IMR-90 (cell line): ENCODE measurements at places on chromosomes 7 and 10. TPM values are rescaled to one million over a fixed set of nuclear protein-coding genes. Genes with fewer than 3 reads are reported as not detected.

DNA sequence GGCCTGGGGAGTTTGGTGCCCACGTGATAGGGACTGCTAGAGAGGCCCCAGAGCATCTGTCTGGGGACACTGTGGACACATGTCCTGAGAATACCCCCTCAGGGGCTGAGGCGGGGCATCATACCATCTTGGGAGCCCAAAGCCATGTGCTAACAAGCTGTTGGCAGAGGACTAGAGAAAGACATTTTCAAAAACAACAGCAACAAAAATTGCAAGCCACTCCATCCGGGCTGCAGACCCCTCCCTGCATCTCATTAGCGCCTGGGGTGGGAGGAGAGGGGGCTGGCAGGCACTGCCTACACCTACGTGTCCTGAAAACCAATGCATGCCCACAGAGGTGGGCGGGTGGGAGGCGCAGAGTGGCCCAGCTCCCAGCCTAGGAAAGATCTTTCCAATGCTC lies 507.4 kb upstream of the PODXL start:
- H3K4me3 ChIP-seq: no peak overlapping the region
- no peak overlapping the region for H3K27ac ChIP-seq
- DNase-seq: no peak
- no peaks in the 10 kb centered on the region for H3K36me3 ChIP-seq

- H3K4me3 ChIP-seq: no peak overlapping the region
- H3K27me3 ChIP-seq: no peaks in the 10 kb centered on the region; the same call in 1 of the 2 replicates
- no peaks in the 10 kb centered on the region for H3K36me3 ChIP-seq
- H3K4me1 ChIP-seq: peaks cover 3% of the 10 kb centered on the region; the same call in 1 of the 2 replicates
Measured at GRCh38 chr10:52755297-52756062, 17.1 kb downstream of the MBL2 start.

- DNase-seq: no peak
- H3K27ac ChIP-seq: no peak overlapping the region
- H3K4me3 ChIP-seq: no peak overlapping the region
- peaks cover 12% of the 10 kb centered on the region for H3K36me3 ChIP-seq
Measured at GRCh38 chr7:73555411-73555982, 2.0 kb downstream of the BCL7B start.

DNA sequence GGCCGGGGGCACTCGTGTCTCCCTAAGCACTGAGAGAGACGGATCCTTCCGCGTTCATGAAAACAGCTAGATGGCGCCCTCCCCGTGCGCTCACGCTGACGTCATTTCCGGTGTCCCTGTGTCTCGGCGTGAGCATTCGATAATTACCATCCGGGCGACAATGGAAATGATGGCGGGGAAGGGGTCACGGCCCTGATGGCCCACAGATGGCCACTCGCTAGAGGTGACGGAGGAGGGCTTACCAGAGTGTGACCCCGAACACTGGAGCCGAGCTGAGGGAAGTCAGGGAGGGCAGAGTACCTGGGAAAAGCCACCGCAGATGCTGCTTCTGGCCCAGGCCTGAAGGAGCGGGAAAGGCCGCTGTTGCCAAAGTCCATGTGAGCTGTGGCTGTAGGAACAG lies 222.9 kb downstream of the TCERG1L start:
- no peaks in the 10 kb centered on the region for H3K27me3 ChIP-seq
- H3K36me3 ChIP-seq: no peaks in the 10 kb centered on the region
- no peak for DNase-seq
- no peak overlapping the region for H3K4me3 ChIP-seq
- H3K4me1 ChIP-seq: no peaks in the 10 kb centered on the region
- H3K27ac ChIP-seq: no peak overlapping the region

- H3K36me3 ChIP-seq: no peaks in the 10 kb centered on the region
- H3K4me3 ChIP-seq: no peak overlapping the region
- H3K27ac ChIP-seq: no peak overlapping the region
Measured at GRCh38 chr10:68871731-68872342, 29.3 kb upstream of the DDX50 start.

DNA sequence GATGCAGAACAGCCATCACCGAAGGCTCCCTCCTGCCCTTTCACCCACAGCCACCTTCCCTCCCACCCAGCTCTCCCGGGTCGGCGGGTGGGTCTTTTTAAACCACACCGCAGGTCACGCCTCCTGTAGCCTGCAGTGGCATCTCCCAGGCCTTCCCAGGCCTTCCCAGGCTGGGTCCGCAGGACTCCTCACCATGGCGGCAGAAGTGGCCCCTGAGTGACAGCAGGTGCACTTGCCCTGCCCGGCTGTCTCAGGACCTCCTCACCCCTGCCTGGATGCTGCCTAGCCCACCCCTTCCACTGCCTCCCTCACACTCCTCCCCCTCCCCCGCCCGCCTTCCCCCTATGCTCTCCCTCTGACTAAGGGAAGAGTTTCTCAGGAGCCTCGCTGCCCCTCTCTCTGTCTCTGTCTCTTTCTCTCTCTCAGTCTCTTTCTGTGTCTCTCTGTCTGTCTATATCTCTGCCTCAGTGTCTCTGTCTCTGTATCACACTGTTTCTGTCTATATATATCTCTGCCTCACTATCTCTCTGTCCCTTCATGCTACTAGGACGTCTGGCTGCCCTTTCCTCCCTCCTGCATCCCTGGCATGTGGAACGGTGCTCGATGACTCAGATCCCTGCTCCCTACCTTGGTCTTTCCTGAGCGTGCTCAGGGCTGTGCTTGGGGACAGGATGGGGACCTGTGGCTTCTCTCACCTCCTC lies 57.5 kb downstream of the GLRX3 start:
- H3K4me1 ChIP-seq: 0 out of 2 replicates have a peak, but pooled peaks cover 1% of the 10 kb centered on the region
- H3K36me3 ChIP-seq: no peaks in the 10 kb centered on the region
- H3K4me3 ChIP-seq: no peak overlapping the region
- H3K27ac ChIP-seq: no peak overlapping the region
- H3K27me3 ChIP-seq: no peaks in the 10 kb centered on the region

DNA sequence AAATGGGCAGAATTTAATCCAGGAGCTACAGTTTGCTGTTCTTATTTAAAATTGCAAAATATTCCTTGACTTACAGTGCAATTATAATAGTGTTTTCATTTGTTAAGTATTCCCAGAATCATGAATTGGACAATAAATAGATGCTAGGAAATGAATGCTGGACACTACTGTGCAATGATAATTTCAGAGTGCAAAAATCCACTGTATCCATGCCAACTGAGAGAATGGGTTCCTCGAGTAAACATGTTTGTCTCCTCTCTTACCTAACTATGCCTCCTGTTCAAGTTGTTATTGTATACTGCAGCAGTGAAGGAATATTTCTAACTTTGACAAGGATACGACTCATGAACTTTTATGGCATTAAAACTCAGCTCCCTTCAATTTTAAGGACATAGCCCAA lies 1396.3 kb downstream of the GATA3 start:
- no peaks in the 10 kb centered on the region for H3K4me1 ChIP-seq
- no peaks in the 10 kb centered on the region for H3K36me3 ChIP-seq
- H3K27ac ChIP-seq: no peak overlapping the region
- no peak overlapping the region for H3K4me3 ChIP-seq

GRCh38 chr10:114071178-114071577 lies 27.5 kb downstream of the ADRB1 start:
- H3K36me3 ChIP-seq: no peaks in the 10 kb centered on the region
- H3K27me3 ChIP-seq: peaks cover 6% of the 10 kb centered on the region; the same call in 1 of the 2 replicates
- no peaks in the 10 kb centered on the region for H3K4me1 ChIP-seq
- no peak overlapping the region for H3K4me3 ChIP-seq

GRCh38 chr10:86105181-86105580 lies 261.4 kb downstream of the GRID1 start:
- no peaks in the 10 kb centered on the region for H3K36me3 ChIP-seq
- no peaks in the 10 kb centered on the region for H3K27me3 ChIP-seq
- no peak overlapping the region for H3K4me3 ChIP-seq
- no peaks in the 10 kb centered on the region for H3K4me1 ChIP-seq
- no peak for DNase-seq

- no peaks in the 10 kb centered on the region for H3K27me3 ChIP-seq
Measured at GRCh38 chr7:15750727-15751126, 64.2 kb upstream of the MEOX2 start.

- no peak overlapping the region for H3K27ac ChIP-seq
- H3K4me3 ChIP-seq: no peak overlapping the region
- peaks cover 16% of the 10 kb centered on the region for H3K4me1 ChIP-seq
- H3K27me3 ChIP-seq: no peaks in the 10 kb centered on the region
Measured at GRCh38 chr7:44537442-44537841, 3.7 kb downstream of the NPC1L1 start.

Gene PLOD3
- 21.7 and 24.4 TPM in 2 replicates for total RNA-seq

GRCh38 chr10:129483430-129484010 lies 16.5 kb downstream of the MGMT start:
- no peak overlapping the region for H3K27ac ChIP-seq
- DNase-seq: no peak
- no peaks in the 10 kb centered on the region for H3K27me3 ChIP-seq
- H3K36me3 ChIP-seq: no peaks in the 10 kb centered on the region
- H3K4me3 ChIP-seq: no peak overlapping the region

Gene WDR37
- 12.7 and 16.4 TPM in 2 replicates for total RNA-seq

DNA sequence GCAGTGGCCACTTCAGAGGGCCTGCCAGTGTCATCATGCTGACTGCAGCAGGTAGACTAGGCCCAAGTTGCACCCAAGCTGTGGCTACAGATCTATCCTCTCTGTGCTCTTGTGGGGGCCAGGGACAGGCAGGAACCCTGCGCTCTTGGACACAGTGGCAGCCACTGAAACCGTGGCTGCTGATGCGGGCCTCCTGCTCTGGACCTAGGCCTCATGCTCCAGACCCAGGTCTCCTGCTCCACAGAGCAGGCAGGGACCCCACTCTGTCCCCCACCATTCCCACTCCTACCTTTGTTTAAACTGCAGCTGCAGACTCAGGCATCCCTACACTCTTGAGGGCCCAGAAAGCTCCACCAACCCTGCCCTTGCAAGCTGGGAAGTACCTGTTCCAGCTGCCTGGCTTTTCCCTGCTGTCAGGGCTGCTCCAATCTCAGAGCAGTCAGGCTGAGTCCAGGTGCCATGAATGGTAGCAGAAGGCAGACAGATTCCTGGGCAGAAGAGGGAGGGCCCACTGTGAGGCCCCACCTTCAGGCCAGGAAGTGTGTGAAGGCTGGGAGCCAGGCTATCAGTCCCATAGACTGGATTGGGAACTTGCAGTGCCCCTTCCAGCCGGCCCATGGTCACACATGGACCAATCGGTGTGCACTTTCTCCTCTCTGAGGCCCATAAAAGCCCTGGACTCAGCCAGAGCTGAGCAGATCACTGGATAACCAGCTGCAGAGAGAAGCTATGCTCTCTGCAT lies 634.0 kb upstream of the SEMA3D start:
- no peak for DNase-seq
- no peak overlapping the region for H3K4me3 ChIP-seq
- no peak overlapping the region for H3K27ac ChIP-seq
- H3K4me1 ChIP-seq: no peaks in the 10 kb centered on the region
- no peaks in the 10 kb centered on the region for H3K36me3 ChIP-seq
- H3K27me3 ChIP-seq: no peaks in the 10 kb centered on the region

DNA sequence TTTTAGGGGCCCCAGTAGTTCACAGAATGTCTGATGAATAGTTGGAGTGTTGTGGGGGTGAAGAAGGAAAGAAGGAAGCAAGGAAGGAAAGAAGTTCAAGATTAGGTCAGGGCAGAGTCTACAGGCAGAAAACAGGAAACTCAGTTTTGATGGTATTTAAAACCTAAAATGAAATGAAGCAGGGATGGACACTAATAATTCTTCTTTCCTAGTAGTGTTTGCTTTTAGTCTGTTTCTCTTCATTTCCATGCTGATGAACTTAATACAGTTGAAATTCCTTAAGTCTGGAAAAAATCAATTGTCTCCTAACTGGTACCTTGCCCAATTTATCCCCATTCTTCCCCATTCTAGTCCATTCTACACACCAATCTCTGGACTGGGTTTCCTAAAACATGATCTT lies 59.0 kb upstream of the GSAP start:
- H3K4me1 ChIP-seq: 0 out of 2 replicates have a peak, but pooled peaks cover 2% of the 10 kb centered on the region
- no peaks in the 10 kb centered on the region for H3K27me3 ChIP-seq
- no peak overlapping the region for H3K27ac ChIP-seq
- H3K4me3 ChIP-seq: no peak overlapping the region

- DNase-seq: no peak
- peak overlapping the region; percentile 2; the same call in 1 of the 2 replicates for H3K27ac ChIP-seq
- H3K4me1 ChIP-seq: peaks cover 28% of the 10 kb centered on the region
- no peak overlapping the region for H3K4me3 ChIP-seq
- H3K36me3 ChIP-seq: peaks cover 17% of the 10 kb centered on the region
Measured at GRCh38 chr7:134901389-134902020, 84.8 kb upstream of the AGBL3 start.

- H3K27me3 ChIP-seq: no peaks in the 10 kb centered on the region
- no peak overlapping the region for H3K27ac ChIP-seq
- H3K36me3 ChIP-seq: no peaks in the 10 kb centered on the region
- H3K4me1 ChIP-seq: peaks cover 6% of the 10 kb centered on the region
- DNase-seq: no peak
- H3K4me3 ChIP-seq: no peak overlapping the region
Measured at GRCh38 chr7:13067036-13067435, 379.6 kb downstream of the ARL4A start.

DNA sequence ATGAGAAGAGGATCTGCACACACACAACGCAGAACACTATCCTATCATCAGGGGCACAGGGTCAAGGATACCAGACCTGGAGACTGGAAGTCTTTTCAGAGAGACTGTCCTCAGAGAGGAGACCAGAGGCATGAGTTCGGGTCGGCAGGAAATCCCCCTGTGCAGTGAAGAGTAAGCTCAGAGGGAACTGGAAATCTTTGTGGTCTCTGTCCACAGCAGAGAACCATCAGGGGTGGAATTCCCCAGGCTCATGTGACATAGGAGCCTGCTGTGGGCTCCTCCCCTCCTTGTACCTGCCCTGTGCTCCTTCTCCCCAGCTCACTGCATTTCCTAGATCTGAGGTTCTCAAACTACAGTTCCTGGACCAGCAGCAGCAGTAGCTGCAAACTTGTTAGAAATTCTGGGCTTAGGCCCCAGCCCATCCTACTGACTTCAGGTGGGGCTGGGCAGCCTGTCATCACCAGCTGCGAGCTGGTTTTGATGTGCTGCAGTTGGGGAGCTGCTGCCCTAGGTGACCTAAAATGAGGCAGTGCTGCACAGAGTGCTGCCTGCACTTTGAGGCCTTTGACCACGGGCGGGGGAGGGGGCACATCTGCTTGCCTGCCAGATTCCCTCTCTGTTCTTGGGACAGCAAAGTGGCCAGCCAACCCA lies 2.4 kb downstream of the ZMIZ2 start:
- H3K4me1 ChIP-seq: peaks cover 27% of the 10 kb centered on the region
- DNase-seq: peak; percentile 52
- no peak overlapping the region for H3K27ac ChIP-seq
- H3K36me3 ChIP-seq: peaks cover 2% of the 10 kb centered on the region; the same call in 1 of the 2 replicates

DNA sequence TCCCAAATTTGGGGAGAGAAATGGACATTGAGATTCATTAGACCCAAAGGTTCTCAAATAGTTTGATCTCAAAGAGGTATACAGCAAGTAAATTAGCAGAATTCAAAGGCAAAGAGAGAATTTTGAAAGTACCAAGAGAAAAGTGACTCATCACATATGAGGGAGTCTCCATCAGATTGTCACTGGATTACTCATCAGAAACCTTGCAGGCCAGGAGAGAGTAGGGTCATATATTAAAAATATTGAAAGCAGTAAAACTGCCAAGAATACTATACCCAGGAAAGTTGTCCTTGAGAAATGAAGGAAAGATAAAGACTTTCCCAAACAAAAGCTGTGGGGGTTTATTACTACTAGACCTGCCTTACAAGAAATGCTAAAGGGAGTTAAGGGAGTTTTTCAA lies 140.6 kb downstream of the TMEM168 start:
- H3K27me3 ChIP-seq: no peaks in the 10 kb centered on the region
- no peaks in the 10 kb centered on the region for H3K36me3 ChIP-seq
- DNase-seq: no peak
- no peak overlapping the region for H3K27ac ChIP-seq

- H3K4me3 ChIP-seq: no peak overlapping the region
- no peak for DNase-seq
- H3K4me1 ChIP-seq: no peaks in the 10 kb centered on the region
- H3K27ac ChIP-seq: no peak overlapping the region
- H3K36me3 ChIP-seq: no peaks in the 10 kb centered on the region
Measured at GRCh38 chr7:37796138-37796775, 52.1 kb upstream of the NME8 start.
